ENCODE measurements at places on chromosomes 4 and X.

GRCh38 chr4:153154007-153154975, 50.0 kb upstream of the TRIM2 start:
- H3K4me3 ChIP-seq: peak overlapping the region; percentile 73
- peak overlapping the region; percentile 63 for H3K27ac ChIP-seq
- DNase-seq: peak; percentile 29
- no peaks in the 10 kb centered on the region for H3K36me3 ChIP-seq

GRCh38 chr4:76718021-76718420, 179.9 kb downstream of the SOWAHB start:
- no peak overlapping the region for H3K27ac ChIP-seq
- peaks cover 7% of the 10 kb centered on the region for H3K36me3 ChIP-seq
- H3K27me3 ChIP-seq: no peaks in the 10 kb centered on the region
- peaks cover 55% of the 10 kb centered on the region for H3K4me1 ChIP-seq

DNA sequence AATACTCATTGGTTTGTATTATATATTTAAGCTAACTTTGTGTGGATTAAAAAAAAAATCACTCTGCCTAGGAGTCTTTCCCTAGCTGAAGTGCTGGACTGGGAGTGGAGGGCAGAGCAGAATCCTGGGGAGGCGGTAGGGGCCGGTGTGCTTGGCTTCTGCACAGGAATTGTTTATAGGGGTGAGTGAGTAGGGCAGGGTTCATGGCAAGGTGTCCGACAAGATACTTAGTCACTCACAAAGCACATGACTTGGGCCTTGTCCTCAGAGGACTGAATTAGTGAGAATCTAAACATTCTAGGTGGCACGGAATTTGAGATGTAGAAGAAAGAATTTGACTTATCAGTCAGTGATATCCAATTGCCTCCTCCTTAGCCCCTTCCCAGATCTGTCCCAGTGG, 32.2 kb downstream of the FNIP2 start:
- no peak overlapping the region for H3K4me3 ChIP-seq
- H3K27ac ChIP-seq: no peak overlapping the region
- no peak for DNase-seq
- H3K4me1 ChIP-seq: peaks cover 27% of the 10 kb centered on the region

DNA sequence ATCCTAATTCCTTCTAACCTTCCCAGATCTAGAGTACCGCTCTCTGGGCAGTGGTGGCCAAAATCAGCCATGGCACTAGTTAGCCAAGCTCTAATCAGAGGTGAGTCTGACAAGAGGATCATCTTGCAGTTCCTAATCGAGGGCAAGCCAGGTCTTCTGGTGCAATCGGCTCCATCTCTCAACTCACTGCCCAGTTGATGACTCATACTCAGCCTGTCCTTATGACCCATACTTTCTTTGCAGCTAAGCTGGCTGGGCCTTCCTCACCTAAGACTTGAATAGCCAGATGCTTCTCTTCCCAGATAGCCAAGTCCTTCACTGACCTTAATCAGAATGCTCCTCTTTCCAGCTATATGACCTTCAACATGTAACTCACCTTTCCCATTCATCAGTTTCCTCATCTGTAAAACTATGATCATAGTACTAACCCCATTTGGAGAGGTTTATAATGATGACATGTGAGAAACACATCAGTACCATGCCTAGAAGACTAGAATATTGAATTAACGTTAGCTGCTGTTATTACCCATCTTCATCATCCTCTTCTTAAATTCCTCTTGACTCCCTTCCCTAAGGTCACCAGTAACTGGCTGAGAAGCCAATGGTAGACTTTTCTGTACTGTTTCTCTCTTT, 57.1 kb downstream of the RELL1 start:
- peak overlapping the region; percentile 7 for H3K27ac ChIP-seq
- no peak overlapping the region for H3K4me3 ChIP-seq
- peaks cover 74% of the 10 kb centered on the region for H3K36me3 ChIP-seq

DNA sequence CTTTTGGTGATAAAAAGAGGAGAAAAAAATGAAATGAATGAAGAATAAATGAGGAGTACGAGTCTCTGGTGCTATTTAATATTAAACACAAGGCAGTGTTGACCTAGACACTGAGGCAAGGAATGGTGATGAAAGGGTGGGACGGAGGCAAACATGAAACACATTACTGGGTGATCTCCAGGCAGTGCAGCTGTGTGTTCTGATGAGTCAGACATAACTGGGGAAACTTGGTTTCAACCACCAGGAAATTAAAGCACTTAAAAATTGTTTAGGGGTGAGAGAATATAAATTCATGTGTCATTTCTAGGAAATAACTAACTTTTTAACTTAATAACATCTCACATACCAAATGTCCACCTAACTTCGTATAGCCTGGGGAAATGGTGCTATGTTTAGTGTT, 19.7 kb upstream of the CXCL6 start:
- H3K4me1 ChIP-seq: peaks cover 4% of the 10 kb centered on the region
- DNase-seq: peak; percentile 7
- H3K36me3 ChIP-seq: no peaks in the 10 kb centered on the region
- H3K27ac ChIP-seq: no peak overlapping the region

- no peaks in the 10 kb centered on the region for H3K36me3 ChIP-seq
- peak; percentile 83 for DNase-seq
- H3K4me3 ChIP-seq: no peak overlapping the region
- no peak overlapping the region for H3K27ac ChIP-seq
- no peaks in the 10 kb centered on the region for H3K4me1 ChIP-seq
These were observed 34.0 kb upstream of the GYPA start for GRCh38 chr4:144174401-144175067.

DNA sequence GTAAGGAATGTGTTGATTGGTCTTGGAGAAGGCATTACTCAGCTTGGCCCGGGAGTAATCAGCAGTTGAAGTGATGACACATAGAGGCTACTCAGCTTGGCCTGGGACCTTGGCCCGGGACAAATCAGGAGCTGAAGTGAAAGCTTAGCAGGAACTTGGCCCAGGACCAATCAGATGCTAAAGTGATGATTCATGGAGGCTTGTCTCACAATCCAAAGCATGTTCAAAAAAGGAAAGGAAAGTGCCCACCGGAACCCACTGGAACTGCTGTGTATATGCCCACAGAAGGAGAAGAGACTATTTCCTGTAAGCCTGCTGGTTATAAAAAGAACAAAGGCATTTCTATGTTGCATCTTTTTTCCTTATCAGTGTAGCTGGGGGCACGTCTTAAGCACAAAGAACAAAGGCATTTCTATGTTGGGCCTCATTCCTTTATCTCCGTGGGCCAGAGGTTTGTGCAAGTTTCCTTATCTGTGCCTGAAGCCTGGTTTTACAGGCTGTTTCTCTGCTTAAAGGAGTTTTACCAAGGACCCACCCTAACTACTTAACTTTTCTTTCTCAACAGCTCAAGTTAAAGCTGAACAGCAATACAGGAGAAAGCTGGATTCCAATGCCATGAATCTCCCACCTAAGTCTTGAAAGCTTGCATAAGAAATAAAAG, 1176.7 kb downstream of the NLGN4X start:
- peaks cover 3% of the 10 kb centered on the region for H3K4me1 ChIP-seq
- H3K36me3 ChIP-seq: no peaks in the 10 kb centered on the region
- DNase-seq: peak; percentile 59
- no peaks in the 10 kb centered on the region for H3K27me3 ChIP-seq
- peak overlapping the region; percentile 35 for H3K27ac ChIP-seq

- no peaks in the 10 kb centered on the region for H3K36me3 ChIP-seq
- H3K4me1 ChIP-seq: no peaks in the 10 kb centered on the region
- no peak for DNase-seq
- H3K27ac ChIP-seq: no peak overlapping the region
- H3K4me3 ChIP-seq: no peak overlapping the region
These were observed 309.9 kb upstream of the PPP1R2C start for GRCh38 chrX:43087830-43088229.

DNA sequence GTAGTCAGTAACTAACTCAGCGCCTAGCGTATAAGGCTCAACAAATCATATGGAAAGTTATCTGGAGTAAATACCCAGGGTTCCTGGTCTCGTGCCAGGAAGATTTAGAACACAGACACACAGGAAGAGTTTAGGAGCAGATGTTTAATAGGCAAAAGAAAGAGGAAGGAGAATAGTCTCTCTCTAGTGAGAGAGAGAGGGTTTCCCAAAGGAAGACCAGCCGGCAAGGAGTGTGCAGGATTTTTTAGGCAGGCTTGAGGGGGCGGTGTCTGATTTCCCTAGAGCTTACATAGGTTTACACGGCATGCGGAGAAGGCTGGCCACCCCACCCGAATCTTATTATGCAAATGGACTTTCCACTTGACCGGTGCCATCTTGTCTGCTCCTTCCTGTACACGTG, 284.0 kb upstream of the FRG1 start:
- no peaks in the 10 kb centered on the region for H3K36me3 ChIP-seq
- no peaks in the 10 kb centered on the region for H3K4me1 ChIP-seq
- no peak overlapping the region for H3K4me3 ChIP-seq
- no peak overlapping the region for H3K27ac ChIP-seq

- no peaks in the 10 kb centered on the region for H3K27me3 ChIP-seq
- H3K4me1 ChIP-seq: peaks cover 3% of the 10 kb centered on the region
- H3K36me3 ChIP-seq: no peaks in the 10 kb centered on the region
- no peak overlapping the region for H3K4me3 ChIP-seq
- H3K27ac ChIP-seq: no peak overlapping the region
These were observed 247.1 kb downstream of the SPRY1 start for GRCh38 chr4:123643691-123644090.

- peaks cover 62% of the 10 kb centered on the region for H3K36me3 ChIP-seq
- H3K4me3 ChIP-seq: no peak overlapping the region
- H3K27me3 ChIP-seq: no peaks in the 10 kb centered on the region
- H3K27ac ChIP-seq: no peak overlapping the region
- H3K4me1 ChIP-seq: no peaks in the 10 kb centered on the region
These were observed 39.6 kb downstream of the CCNI start for GRCh38 chr4:77036206-77036605.

DNA sequence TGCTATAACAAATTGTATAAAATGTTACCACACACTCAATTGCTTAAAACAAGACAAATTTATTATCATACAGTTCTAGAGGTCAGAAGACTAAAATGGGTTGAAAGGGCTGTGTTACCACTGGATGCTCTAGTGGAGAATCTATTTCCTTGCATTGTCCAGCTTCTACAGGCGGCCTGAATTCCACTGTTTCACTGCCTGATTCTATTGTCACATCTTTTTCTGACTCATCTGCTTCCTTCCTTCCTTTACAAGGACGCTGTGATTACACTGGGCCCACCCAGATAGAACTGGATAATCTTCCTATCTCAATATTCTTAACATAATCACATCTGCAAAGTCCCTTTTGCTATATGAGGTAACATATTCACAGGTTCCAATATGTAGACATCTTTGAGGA, 19.4 kb upstream of the ARMCX1 start:
- no peaks in the 10 kb centered on the region for H3K36me3 ChIP-seq
- no peak for DNase-seq
- no peaks in the 10 kb centered on the region for H3K4me1 ChIP-seq
- no peak overlapping the region for H3K4me3 ChIP-seq
- no peaks in the 10 kb centered on the region for H3K27me3 ChIP-seq
- H3K27ac ChIP-seq: no peak overlapping the region

DNA sequence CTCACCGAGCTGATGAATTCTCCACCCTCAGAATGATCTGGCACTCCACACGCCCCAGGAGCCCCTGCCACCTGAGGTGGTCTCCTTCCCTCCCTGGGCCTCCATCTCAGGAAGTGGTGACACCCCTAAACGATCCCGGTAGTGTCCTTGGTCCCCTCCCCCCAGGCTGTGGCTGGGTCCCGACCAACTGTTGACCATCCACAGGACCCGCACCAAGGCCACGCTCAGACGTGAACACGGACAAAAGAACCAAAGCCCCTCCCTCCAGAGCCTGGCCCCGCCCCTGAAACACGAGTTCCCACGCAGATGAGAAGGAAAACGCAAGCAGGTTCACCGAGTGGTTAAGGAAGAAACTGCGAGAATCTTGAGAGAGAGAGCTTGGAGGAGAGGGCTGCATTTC, 16.6 kb downstream of the LRPAP1 start:
- H3K4me3 ChIP-seq: no peak overlapping the region
- H3K27me3 ChIP-seq: no peaks in the 10 kb centered on the region
- no peak for DNase-seq
- H3K4me1 ChIP-seq: no peaks in the 10 kb centered on the region

DNA sequence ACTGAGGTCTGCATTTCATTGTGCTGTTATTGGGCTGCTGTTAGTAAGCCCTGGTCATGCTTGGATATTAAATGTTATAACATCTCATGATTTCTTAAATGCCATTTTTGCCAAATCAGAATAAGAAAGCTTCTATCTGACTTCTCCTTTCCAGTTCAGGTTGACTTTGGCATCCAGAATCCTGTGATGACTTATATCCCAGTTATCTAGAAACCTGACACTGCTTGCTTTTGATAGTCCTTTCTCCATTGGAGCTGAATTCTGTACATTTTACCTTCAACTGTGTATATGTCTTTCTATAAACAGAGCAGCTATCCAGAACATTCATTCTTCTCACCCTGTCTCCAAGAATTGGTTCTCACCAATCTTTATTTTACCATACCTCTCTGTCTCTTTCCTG, 257.7 kb upstream of the GNPDA2 start:
- no peak for DNase-seq
- no peaks in the 10 kb centered on the region for H3K4me1 ChIP-seq
- no peaks in the 10 kb centered on the region for H3K27me3 ChIP-seq
- H3K4me3 ChIP-seq: no peak overlapping the region
- no peak overlapping the region for H3K27ac ChIP-seq
- no peaks in the 10 kb centered on the region for H3K36me3 ChIP-seq

DNA sequence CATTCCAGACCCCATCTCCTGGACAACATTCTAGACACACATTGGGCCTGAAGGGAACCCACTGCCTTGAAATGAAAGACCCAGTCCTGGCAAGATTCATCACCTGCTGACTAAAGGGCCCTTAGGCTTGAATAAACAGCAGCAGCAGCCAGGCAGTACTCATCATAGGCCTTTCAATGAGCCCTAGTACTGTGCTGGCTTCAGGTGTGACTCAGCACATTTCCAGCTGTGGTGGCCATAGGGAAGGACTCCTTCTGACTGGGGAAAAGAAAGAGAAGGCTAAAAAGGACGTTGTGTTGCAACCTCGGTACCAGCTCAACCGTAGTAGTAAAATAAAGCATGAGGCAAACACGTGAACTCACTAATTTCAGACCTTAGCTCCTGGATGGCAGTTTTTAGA, 344.0 kb downstream of the ACTRT1 start:
- H3K36me3 ChIP-seq: no peaks in the 10 kb centered on the region
- H3K4me3 ChIP-seq: no peak overlapping the region
- no peaks in the 10 kb centered on the region for H3K27me3 ChIP-seq

DNA sequence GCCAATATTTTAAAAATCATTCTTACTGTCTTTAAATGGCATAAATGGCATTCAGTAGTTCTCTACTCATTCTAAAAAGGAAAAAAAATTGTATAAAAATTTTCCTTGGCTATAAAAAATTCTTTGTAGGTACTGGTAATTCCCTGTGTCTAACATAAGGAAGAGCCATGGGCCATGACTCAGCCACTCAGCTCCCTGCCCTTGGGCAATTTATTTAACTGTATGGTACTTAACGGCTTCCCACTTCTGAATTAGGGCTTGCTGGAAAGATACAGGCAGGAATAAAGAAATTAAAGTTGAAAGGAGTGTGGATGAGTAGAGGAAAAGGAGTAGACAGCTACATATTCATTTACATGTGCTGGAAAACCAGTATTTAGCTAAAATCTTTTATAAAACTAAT, 30.6 kb downstream of the ABHD18 start:
- no peak for DNase-seq
- H3K27ac ChIP-seq: no peak overlapping the region
- H3K27me3 ChIP-seq: no peaks in the 10 kb centered on the region
- peaks cover 33% of the 10 kb centered on the region for H3K36me3 ChIP-seq

GRCh38 chrX:10608099-10608498, 12.3 kb downstream of the MID1 start:
- H3K36me3 ChIP-seq: no peaks in the 10 kb centered on the region
- no peaks in the 10 kb centered on the region for H3K4me1 ChIP-seq
- H3K4me3 ChIP-seq: no peak overlapping the region
- H3K27ac ChIP-seq: no peak overlapping the region
- DNase-seq: no peak
